ENCODE measurements at places on chromosomes 2 and 18. TPM values are rescaled to one million over a fixed set of nuclear protein-coding genes. Genes with fewer than 3 reads are reported as not detected.

MC4R gene
- not detected for total RNA-seq

DCDC2C gene
- not detected for total RNA-seq

LAMA3 gene
- 9.5 TPM for total RNA-seq

BARD1 gene
- total RNA-seq, result 34.0 TPM

SPP2 gene
- total RNA-seq, result not detected

MREG gene
- 1.7 TPM for total RNA-seq

NT5C1B gene
- not detected for total RNA-seq

ARHGAP15 gene
- total RNA-seq, result not detected

TPRKB gene
- total RNA-seq, result 23.6 TPM

SIX3 gene
- not detected for total RNA-seq

PDK1 gene
- total RNA-seq, result 13.9 TPM

ORC2 gene
- 12.2 TPM for total RNA-seq

GCKR gene
- 22.0 TPM for total RNA-seq

SSB gene
- 102 TPM for total RNA-seq

IL1RL1 gene
- 1.1 TPM for total RNA-seq

YES1 gene
- total RNA-seq, result 91.6 TPM

ATF2 gene
- total RNA-seq, result 37.5 TPM

CAPN14 gene
- 0.12 TPM for total RNA-seq

LCLAT1 gene
- 11.2 TPM for total RNA-seq

PPIG gene
- total RNA-seq, result 24.8 TPM

KLHL41 gene
- 1.1 TPM for total RNA-seq

OTX1 gene
- total RNA-seq, result not detected

SLC9A2 gene
- total RNA-seq, result not detected

ALPG gene
- total RNA-seq, result not detected

AQP12A gene
- total RNA-seq, result not detected

PARD3B gene
- 6.2 TPM for total RNA-seq

RAB6C gene
- total RNA-seq, result under 0.01 TPM

PROKR1 gene
- total RNA-seq, result under 0.01 TPM
